NCI-H1105 (cell line): ENCODE measurements at places on chromosomes 5 and 9.

GRCh38 chr9:73437758-73438157 lies 286.1 kb downstream of the ANXA1 start:
- DNase-seq = no peak

- DNase-seq = no peak
Measured at GRCh38 chr5:142876817-142877216, 106.6 kb downstream of the ARHGAP26 start.

DNA sequence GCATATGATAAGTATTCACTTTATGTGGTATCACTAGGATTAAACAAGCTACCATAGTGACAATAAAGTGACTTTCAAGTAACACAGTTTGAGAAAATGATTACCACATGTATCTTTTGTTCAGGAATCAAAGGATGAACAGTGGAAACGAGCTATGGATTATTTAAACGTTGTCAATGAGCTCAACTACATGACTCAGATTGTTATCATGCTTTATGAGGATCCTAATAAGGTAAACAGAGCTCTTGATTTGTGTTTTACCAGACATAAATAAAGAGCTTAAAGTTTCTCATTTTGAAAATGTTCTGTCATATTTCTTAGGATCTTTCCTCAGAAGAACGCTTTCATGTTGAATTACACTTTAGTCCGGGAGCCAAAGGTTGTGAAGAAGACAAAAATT lies 57.4 kb downstream of the PPIP5K2 start:
- no peak for DNase-seq

GRCh38 chr9:110919609-110920008 lies 118.7 kb downstream of the LPAR1 start:
- no peak for DNase-seq

DNA sequence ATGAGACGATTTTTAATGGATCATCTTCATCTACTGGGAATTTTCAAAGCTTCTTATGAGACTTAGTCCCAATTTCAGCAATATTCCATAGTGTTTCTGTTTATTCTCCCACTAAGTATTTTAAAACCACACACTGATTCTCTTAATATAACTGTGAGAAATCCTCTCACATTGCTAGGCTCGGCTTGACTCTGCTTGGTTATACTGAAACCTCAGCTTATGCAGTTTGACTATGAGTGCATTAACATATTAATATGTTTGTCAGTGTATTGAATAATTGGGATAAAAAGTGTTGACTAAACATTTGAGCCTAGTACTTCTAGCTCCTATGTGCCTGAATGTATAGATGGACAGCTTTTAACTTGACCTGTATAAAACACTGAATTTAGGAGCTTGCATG lies 298.5 kb upstream of the IZUMO3 start:
- no peak for DNase-seq

DNA sequence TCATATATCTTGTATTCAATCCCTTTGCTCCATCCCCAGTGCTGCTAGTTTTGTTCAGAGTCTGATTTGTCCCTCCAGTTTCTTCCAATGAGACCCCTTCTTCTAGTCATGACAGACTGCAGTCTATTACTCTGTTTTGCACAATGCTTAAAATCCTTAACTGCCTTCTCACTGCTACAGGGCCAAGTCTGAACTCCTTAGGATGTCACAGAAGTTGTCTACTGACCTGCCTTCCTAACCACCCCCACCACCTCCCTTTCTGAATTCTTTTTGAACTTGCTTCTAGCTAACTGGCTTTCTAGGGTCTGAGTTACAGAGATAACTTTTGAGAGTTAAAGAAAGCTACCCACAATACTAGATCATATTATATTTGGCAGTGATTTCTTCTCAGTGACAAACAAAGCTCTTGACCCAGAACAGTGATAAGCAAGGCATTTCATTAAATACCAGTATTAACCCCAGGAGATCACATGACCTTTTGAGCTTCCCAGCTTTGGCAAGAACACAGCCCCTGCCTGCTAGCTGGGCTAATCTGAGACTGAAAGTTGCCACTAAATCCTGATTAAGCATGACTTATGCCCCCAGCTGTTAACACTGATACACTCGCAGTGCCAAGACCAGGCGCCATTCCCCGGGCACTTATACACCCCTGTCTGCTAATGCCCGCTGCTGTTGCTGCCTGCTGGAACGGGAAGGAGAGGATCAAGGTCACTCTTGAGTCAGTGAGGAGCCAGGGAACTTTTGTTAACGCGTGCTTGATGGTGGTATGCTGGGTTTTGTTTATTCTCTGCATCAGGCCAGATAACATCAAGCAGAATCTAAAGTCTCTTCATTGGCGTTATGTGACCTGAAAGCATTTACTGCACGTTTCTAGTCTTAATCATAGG lies 36.4 kb upstream of the ADAMTSL1 start:
- peak; percentile 13 for DNase-seq

DNA sequence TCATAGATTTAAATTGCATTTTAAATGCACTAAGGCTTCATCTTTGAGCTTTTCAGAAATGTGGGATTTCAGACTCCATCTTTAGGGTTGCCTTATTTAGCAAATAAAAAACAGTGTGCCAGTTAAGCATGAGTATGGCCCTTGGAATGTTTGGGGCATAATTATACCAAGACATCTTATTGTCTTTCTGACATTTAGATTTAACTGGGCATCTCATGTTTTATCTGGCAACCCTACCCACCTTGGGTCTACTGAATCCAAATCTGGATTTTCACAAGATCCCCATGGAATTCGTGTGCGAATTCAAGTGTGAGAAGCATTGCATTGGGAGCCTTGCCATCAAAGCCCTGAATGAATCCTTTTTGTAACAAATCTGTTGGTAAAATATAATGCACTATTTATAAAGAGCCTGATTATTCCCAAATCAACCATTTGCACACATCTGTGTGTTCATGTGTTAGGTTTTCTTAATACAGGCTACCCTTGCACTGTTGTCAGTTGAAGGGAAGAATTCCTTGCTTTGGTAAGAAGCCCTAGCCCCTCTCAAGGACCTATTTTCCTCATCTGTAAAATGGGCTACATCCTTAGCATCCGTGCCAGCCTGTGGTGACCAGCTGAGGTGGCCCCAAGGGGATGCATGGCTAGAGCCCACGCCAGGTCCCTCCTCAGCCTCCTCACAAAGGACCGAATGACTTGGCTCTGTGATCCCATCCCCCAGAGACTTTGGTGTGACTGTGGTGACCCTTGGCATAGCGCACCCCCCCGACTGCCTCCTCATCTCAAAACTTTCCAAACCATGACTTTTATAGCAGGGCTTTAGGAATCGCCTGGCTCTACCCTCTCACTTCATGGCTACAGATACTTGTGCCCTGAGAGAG lies 8.1 kb downstream of the GSN start:
- no peak for DNase-seq

GRCh38 chr9:8251566-8251965 lies 452.0 kb upstream of the DMAC1 start:
- DNase-seq = no peak
